ENCODE measurements at places on chromosomes 3 and 15. TPM values are rescaled to one million over a fixed set of nuclear protein-coding genes. Genes with fewer than 3 reads are reported as not detected.

The PTH1R gene
- 3.0 TPM for total RNA-seq

The C2CD4B gene
- total RNA-seq, result not detected

The TMEM207 gene
- not detected for total RNA-seq

The PAQR9 gene
- total RNA-seq, result under 0.01 TPM

The ATP6V1A gene
- 139 TPM for total RNA-seq

The NRG4 gene
- total RNA-seq, result not detected

The GOLGA8M gene
- total RNA-seq, result 1.0 TPM

The PRSS50 gene
- total RNA-seq, result under 0.01 TPM

The ZKSCAN7 gene
- total RNA-seq, result 9.0 TPM

Data from articular chondrocyte of knee joint (primary cell).